Activated CD4-positive, alpha-beta memory T cell treated with anti-CD3 and anti-CD28 coated beads, Interleukin-2, amount 10 ng/mL, durations not matched to agents 7 days and 5 days (primary cell): ENCODE measurements at places on chromosomes 6 and 20. TPM values are rescaled to one million over a fixed set of nuclear protein-coding genes. Genes with fewer than 3 reads are reported as not detected.

DNA sequence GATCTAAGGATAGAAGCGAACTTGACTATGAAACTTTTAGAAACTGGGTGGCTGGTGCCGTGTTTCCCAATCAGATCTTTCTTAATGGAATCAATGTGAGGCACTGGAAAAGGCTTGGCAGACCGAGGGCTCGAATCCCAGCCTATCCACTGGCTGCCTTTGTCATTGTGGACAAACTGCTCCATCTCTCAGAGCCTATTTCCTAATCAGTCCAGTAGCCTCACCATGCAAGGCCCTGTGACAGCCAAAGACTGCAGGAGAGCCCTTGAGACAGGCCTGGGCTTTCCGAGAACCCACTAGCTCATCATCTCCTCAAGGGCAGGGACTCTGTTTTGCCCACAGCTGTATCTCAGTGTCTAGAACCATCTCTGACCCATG lies 43.4 kb downstream of the SPDEF start:
- no peaks in the 10 kb centered on the region for H3K4me1 ChIP-seq
- H3K36me3 ChIP-seq = no peaks in the 10 kb centered on the region
- no peak overlapping the region for H3K4me3 ChIP-seq

- no peaks in the 10 kb centered on the region for H3K36me3 ChIP-seq
- no peaks in the 10 kb centered on the region for H3K4me1 ChIP-seq
Observed at GRCh38 chr6:93323630-93324029, 95.7 kb downstream of the EPHA7 start.

Gene ADGRB3
- not detected for total RNA-seq

GRCh38 chr20:62427172-62428001 lies at the start of gene RBBP8NL:
Gene RBBP8NL, minus strand, starts transcription at chr20:62427539. Its CDS starts 7,892 bp downstream, at chr20:62419647.
- no peaks in the 10 kb centered on the region for H3K27me3 ChIP-seq
- H3K27ac ChIP-seq = no peak within 1 kb of the TSS
- H3K4me1 ChIP-seq = no peaks in the 10 kb centered on the region
- no peaks in the 10 kb centered on the region for H3K36me3 ChIP-seq

Gene RNF144B
- total RNA-seq = 2.0 TPM

GRCh38 chr6:53691667-53692133 lies 26.1 kb upstream of the KLHL31 start:
- H3K4me3 ChIP-seq = no peak overlapping the region
- H3K4me1 ChIP-seq = no peaks in the 10 kb centered on the region
- H3K27ac ChIP-seq = no peak overlapping the region
- H3K27me3 ChIP-seq = peaks cover 19% of the 10 kb centered on the region
- DNase-seq = no peak
